ENCODE measurements at places on chromosomes 16 and 17.
A peak's percentile ranks its signal among the peaks of the same experiment; 100 is the strongest.

GRCh38 chr16:69894676-69895075, 56.5 kb upstream of the CLEC18A start:
- DNase-seq = no peak

- DNase-seq = no peak
These were observed 219.6 kb upstream of the TNRC6C start for GRCh38 chr17:77738751-77739531.

DNA sequence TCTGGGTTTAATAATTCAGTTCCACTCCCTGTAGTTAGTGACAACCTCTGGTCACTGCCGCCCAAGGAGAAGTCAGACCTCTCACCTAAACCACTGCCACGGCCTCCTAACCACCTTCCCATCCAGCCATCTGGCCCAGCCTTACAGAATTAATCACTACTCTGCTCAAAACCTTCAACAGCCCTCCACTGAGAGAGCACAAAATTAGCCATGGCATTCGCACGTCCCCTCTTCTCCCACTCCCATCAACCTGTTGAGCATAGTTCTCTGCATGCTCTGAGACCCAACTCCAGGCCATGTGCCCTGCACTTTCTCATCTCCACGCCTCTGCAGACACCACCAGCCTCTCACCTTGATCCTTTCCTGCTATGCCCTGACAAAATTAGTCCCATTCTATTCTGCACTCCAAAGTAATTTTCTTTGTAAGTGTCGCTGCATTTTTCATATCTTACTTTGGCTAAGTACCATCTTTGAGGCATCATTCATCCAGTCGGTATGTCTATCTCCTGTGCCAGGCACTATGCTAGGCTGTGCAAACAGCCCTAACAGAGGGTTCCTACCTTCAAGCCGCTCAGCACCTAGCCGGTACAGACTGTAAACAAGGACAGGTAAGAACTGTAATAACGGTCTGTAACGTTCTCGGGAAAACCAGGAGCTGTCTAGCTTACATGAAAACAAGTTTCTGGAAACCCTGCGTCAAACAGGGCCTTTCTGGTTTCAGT, 963 bp downstream of the COPRS start:
- no peak for DNase-seq

- DNase-seq = peak; percentile 62
These were observed 3.6 kb downstream of the C17orf58 start for GRCh38 chr17:67992548-67993152.

DNA sequence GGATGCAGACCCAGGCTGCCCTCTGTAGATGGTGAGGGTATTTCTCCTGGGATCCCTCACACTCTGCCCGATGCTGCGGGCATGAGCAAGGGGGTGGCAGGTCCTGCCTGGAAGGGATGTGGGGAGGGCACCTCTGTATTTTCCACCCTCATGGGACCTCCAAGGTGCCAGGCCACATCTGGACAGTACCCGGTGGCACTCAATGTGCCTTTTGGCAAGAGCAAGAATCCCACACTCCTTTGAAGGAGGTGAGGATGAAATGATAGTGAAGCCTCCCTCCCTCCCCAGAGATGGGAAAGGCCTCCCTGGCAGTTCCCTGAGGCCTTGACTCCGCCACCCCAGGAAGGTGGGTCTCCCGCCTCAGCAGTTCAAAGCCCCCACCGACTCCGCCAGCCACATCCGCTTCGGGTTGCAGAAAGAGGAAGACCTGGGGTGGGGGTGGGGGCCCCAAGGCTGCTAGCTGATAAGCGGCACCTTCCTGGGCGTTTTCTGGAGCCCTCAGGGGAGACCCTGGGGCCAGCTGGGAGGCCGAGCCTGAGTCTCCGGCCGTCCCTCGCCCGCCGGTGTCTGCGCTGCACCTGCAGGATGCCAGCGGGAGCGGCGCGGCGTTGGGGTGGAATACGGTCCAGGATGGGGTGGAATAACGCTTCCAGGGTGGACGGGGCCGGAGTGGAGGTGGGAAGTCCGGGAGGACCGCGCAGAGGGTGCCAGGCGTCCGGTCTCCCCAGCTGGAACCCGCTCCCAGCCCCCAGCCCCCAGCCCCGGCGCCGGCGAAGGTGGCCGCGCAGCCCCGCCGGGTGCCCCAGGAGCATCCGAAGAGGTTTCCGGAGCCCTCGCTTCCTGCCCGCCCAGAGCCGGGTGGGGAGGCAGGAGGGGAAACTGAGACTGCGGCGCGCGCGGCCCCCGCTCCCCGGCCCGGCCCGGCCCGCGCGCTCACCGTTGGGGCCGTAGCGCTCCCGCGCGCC, 718 bp downstream of the ATP2A3 start:
- DNase-seq = peak; percentile 98

- no peak for DNase-seq
These were observed 15.3 kb downstream of the MLYCD start for GRCh38 chr16:83914091-83914710.

GRCh38 chr16:2811703-2812471, 5.2 kb upstream of the PRSS21 start:
- no peak for DNase-seq

GRCh38 chr17:74994440-74994839, 7.0 kb downstream of the CDR2L start:
- no peak for DNase-seq

DNA sequence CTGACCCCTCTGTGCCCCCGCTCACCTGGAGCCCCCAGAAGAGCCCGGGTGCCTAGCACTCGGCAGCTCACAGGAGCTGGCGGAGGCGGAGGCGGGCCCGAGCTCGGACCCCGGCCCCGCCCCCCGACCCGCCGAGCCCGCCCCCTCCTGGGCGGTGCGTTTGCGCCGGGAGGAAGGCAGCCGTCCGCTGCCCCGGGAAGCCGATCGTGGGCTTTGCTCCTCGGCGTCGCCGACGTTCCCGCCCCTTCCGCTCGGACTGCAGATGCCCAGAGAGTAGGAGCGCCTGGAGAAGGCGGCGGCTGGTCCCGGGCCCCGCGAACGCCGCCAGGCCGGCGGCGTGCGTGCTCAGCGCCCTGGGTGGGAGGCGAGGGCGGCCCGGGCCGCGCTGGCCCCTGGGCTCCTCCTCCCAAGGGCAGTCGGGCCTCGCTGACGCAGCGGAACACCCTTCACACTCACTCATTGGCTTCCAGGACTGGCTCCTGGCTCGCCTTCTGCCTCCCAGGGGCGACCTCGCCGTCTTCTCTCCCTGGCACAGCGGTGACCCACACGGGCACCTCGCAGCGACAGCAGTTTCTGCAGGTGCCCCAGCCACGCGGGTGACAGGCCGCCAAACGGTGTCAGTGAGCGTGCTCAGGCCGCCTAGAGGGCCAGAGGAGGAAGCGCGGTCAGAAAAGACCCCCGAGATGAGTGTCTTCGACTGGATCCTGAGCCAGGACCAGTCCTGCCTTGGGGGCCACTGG, at the start of gene PLSCR3:
TSS of gene PLSCR3 (minus strand) at position 74 of the 740 bp plus-strand sequence. CDS start 415 bp downstream, outside the sequence.
- peak; percentile 93 for DNase-seq

- DNase-seq = peak; percentile 54
These were observed 33.3 kb downstream of the CDRT15 start for GRCh38 chr17:14203388-14203787.

GRCh38 chr17:39939106-39939505, 11.6 kb downstream of the LRRC3C start:
- no peak for DNase-seq

DNA sequence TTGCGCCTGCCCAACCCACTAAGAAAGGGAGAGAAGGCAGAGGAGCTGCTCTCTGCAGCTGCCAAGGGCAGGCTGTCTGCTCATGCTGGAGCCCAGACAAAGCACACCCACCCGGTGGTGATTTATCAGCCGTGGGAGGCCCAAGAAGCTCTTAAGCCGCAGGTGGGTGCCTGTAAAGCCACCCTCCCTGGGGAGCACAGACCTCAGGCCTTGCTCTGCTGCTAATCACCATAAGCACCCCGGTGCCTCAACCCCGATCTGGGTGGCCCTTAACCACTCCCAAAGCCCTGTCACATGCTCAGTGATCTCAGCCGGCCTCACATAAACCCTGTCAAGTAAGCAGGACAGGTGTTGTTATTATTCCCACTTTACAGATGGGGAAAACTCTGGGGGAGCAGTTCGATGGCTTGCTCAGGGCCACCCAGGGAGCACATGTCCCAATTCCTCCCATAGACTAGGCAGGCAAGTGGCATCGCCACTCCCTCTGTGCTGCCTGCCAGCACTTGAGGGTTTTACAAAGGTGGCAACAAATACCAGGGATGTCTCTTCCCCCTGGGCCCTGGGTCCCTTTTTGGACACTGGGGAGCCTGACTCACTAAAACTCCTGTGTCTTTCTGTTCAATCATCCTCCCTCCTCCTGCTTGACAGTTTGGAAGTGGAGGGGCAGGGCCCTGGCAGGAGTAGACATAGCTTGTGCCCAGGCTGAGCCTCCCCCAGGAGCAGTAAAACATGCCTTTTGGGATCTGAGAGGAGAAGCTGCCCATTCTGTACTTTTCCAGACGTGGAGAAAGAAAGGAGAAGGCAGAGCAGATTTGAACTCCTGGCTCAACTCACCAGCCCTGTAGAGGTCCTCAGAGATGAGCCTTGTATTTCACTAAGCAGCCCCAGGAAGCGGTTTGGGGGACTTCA, 299.3 kb downstream of the SOX9 start:
- DNase-seq = peak; percentile 96

DNA sequence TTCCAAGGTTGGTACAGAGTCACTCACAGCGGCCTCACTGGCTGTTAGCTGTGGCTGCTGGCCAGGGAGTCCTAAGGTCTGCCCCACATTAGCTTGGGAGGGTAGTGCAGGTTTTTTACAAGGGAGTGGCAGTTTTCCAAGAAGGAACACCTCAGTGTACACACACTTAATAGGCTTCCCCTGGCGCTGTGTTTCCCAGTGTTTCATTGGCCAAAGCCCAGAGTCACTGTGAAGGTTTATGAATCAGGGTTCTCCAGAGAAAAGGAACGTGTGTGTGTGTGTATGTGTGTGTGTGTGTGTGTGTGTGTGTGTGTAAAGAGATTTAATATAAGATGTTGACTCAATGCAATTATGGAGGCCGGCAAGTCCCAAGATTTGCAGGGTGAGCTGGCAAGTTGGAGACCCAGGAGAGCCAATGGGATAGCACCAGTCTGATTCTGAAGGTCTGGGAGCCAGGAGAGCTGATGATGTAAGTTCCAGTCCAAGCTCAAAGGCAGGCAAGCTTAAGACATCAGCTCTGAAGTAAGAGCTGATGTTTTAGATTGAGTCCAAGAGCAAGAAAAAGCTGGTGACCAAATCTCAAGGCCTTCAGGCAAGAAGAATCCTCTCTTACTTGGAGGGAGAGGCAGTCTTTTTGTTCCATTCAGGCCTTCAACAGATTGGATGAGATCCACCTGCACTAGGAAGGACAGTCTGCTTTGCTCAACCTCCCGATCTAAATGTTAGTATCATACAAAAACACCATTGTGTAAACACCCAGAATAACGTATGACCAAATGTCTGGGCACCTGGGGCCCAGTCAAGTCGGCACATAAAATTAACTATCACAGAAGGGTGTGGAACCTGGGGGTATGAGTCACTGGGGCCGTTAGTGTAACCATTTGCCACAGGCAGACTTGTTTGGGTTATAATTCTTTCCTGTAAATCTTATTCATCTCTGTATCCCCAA, 206.8 kb downstream of the PRKCA start:
- no peak for DNase-seq

- no peak for DNase-seq
These were observed 79.6 kb downstream of the TMEM132E start for GRCh38 chr17:34658811-34659560.

DNA sequence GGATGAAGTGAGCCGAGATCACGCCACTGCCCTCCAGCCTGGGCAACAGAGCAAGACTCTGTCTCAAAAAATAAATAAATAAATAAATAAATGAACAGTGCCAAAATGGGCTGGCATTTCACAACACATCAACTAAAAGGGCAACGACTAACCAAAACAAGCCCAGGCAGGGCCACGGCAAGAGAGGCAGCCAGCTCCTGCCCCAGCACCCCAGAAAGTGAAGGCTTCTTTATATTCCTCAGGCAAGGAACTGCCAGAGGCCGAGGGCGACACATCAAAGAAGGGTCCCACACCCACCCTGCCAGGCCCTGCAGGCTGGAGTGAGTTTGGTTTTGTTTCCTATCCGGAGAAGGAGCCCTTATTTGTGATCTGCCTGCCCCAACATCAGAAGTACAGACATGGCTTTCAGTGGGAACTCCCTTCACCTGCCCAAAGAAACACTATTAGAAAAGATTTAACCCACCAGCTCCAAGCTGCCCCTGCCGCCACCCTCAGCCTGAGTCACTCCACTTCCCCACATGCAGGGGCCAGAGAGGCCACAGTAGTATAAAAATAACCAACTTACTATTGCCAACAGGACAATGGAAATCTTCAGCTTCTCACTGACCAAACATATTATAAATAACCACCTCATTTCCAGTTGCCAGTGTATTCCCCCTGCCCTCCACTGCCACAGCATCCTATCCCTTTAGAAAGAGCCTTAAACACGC, 8.0 kb downstream of the FBXO31 start:
- no peak for DNase-seq

DNA sequence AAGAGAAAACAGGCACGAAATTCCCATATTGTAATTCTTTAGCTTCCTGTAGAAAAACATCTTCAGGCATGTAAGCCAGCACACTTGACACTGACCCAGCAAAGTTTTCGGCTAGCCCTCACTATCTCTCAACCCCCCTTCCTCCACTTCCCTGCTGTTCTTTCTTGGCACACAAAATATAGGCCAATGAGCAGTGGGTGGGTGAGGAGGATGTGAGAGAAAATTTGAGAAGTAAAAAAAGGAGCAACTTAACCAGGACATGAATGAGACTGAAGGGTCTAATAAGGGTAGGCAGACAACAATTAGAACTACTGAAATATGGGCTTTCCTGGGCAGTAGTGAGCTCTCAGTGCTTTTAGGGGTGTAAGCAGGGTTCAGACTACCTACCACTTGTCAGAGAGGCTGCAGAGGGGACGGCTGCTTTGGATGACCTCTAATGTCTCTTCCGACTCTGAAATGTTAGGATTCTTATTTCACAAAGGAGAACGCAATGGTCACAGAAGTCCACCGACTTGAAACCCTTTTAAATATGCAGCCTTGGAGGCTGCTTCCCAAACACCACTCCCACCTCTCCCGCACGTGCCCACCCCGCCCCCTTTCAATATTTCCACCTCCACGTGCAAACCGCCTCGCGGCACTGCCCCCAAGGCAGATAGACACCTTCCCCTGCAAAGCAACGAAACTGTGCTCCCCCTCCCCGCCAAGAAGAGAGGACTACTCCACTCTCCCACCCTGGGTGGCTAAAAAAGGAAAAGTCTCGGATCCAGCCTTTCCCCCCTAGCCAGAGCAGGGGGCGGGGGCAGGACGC, 889 bp downstream of the MBTD1 start:
- DNase-seq = peak; percentile 63

DNA sequence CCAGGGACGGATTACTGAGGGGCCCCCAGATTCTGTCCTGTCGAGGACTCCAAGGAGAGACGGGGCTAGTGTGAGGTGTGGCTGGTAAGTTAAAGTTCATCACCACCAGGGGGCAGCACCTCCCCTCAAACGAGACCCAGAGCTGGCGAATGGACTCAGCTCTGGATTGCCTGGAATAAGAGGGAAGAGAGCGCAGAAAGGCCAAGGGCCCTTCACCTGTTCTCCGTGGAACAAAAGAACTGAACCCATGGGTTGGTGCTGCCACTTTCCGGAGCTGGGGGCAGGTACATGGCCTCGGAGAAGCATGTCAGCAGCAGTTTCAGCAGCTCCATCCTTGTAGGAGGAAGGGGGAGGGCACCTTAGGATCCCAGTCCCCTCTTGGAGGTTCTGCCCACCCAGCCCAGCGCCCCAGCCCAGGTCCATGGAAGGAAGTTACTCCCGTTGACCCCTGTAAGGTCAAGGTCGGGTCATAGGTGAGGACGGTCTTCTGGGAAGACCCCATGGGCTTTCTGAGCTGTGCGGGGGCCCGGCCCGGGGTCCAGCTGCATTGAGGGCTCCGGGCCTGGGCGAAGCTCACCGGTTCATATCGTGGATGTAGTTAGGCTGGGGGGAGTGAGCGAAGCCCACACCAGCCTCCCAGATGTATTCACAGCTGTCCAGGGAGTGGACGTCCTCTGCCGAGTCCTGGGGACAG, 10.8 kb downstream of the HID1 start:
- peak; percentile 91 for DNase-seq

GRCh38 chr17:28717578-28718332, at the start of gene RAB34:
RAB34 (minus strand) TSS chr17:28717868; CDS start chr17:28717266, 602 bp downstream.
- DNase-seq = no peak
